Neuronal stem cell (in vitro differentiated cells): ENCODE measurements at places on chromosomes 1 and 21.

DNA sequence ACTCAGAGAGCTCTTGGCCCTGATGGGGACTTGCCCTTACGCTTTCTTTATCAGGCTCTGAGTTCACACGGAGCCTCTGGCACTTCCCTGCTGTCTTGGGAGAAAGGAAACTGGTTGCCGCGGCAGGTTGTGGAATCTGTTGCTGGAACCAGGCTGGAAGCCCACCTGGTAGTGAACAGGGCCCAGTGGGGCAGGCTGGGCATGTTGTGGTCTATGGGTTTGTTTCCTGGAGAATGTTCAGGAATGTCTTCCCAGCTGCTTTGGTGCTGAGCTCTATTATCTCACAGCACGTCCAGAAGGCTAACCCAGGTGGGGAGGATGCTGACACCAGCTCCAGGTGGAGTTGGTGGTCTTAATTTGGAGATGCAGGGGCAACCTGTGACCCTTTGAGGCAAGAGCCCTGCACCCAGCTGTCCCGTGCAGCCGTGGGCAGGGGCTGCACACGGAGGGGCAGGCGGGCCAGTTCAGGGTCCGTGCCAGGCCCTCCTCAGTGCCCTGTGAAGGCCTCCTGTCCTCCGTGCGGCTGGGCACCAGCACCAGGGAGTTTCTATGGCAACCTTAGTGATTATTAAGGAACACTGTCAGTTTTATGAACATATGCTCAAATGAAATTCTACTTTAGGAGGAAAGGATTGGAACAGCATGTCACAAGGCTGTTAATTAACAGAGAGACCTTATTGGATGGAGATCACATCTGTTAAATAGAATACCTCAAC, 33.3 kb upstream of the TDRD10 start:
- DNase-seq = no peak

- no peak for DNase-seq
These were observed 164.7 kb downstream of the NEGR1 start for GRCh38 chr1:72117621-72118020.

GRCh38 chr1:24801176-24801575, 55.9 kb downstream of the CLIC4 start:
- no peak for DNase-seq

DNA sequence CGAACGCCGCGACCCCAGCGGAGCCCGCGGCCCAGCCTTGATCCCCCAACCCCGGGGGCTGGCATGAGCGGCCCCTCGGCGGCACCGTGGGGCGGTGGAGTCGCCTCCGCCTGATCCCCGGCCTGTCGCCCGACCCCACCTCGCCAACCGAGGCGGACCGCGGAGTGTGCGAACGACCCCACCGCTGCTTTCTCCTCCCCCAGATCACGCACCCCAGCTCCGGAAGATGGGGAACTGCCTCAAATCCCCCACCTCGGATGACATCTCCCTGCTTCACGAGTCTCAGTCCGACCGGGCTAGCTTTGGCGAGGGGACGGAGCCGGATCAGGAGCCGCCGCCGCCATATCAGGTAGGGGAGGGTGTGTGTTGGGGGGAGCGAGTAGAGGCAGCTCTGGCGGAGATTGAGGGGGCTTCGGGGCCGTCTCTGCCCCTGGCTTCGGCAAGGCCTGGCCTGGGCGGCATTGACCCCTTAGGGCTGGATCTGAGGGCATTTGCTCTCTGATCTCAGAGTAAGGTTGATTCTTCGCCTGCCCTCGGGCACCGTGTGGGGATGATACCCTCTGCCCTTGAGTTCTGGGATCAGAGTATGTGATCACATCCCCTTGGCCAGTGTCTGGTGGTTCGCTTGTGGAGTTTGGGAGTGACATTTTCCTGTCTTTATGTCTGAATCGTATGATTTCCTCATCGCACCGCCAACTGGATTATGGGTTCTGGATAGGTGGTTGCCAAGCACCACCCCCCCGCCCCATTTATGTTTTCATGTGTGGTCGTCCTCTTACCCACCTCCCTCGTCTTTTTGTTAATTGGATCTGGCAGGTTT, 668 bp downstream of the RNF11 start:
- DNase-seq = peak; percentile 23

DNA sequence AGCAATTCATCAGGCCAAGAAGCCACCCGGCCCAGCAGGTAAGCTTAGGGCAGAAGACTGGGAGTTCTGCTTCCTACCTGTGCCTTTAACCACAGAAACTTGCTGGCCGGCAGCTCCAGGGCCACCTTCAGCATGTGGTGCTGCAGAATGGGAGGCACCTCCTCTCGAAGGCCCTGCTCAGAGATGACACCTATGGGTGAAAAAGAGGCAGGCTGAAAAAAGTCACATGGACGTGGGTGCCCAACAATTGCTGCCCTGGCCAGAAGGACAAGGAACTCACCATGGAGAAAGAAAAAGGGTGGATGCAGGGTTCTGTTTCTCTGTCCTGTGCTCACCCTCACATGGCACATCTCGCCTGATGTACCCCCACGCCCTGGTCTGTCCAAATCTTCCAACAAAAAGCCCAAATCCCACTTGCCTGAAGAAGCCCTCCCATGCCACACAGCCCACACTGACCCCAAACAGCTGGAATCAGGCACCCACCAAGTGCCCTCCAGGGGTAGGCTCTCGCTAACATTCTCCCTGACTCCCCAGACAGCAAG, 33.0 kb downstream of the URB1 start:
- DNase-seq = no peak

DNA sequence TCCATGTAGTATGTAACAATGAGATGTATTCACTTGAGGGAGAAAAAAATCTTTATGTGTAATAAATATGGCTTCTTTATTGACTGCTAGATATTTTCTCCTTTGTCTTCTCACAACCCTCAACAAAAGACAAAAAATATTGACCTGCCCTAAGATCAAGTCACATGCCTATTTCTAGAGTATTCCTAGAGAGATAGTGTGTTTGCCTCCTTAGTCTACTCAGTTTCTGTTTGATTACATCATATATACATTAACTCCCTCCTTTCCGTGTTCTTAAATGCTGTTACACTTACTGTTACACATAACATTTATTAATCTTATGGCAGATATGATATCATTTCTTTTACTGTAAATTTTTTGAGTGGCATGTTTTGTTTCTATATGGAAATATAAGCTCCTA, 281.6 kb upstream of the RGS18 start:
- DNase-seq = no peak

DNA sequence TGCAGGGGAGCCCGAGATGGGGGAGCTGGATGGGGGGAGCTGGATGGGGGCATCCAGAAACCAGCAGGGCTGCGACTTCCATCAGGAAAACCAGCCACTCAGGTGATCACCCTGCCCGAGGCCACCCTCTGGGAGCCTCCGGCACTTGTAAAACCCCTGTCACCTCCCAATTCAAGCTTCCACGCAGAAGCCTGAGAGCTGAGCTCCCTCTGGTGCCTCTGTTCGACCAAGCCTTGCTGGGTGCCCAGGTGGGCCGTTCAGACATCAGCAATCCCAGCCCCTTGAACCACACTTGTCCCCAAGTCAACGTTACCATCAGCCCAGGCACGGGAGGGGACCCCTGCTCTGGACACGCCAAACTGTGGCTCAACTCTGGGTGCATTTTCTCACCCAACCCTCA, 59.6 kb downstream of the MEGF6 start:
- no peak for DNase-seq

DNA sequence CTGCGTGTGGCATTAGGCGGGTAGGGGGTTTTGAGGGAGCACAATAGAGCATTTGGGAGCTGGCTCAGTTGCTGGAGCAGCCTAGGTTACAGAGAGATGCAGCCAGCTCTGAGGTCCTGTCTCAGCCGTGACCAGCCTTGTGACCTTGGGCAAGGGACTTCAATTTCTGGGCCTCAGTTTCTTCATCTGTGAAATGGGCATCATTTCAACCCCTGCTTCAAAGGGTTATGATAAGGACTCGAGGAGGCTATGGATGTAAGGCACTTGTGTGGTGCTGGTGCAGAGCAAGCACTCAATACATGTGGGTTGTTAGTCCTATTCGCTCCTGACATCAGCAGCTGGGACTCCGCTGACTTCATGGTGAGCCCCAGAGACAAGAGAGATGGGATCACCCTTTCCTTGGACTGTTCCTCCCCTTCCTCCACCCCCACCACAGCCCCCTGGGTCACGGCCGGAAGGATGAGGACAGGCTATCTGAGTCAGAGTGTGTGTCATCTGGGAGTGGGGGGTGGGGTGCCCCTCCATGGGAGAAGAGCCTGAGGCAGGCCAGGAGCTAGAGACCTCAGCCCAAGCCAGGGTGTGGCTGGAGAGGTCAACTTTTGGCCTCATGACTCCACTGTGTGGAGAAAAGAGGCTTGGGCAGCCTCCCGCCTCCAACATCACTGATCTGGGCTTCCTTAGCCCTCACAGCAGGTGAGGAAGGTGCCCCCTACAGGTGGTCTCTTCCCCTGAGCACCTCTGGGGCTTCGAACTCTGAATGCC, 71.4 kb upstream of the ZBTB40 start:
- DNase-seq = no peak

DNA sequence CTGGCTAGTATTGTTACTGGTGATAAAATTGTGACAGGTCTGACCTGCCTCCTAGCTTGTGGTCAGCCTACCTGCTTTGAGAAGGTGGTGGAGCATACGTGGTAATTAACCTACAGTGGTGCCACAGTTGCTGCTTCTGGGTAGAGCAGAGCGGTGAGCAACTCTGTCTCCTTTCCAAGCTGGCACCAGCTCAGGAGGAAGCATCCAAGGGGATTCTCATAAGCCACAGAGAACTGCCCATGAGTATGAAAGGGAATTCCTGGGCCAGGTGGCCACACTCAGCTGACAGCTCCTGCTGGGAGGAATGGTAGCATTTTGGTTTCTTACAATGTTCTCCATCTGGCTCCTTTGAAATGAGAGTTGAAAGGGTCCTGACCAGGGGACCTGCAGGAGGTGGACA, 39.4 kb downstream of the ATP2B4 start:
- no peak for DNase-seq

- no peak for DNase-seq
These were observed 46.4 kb upstream of the ADGRL4 start for GRCh38 chr1:79052829-79053449.

DNA sequence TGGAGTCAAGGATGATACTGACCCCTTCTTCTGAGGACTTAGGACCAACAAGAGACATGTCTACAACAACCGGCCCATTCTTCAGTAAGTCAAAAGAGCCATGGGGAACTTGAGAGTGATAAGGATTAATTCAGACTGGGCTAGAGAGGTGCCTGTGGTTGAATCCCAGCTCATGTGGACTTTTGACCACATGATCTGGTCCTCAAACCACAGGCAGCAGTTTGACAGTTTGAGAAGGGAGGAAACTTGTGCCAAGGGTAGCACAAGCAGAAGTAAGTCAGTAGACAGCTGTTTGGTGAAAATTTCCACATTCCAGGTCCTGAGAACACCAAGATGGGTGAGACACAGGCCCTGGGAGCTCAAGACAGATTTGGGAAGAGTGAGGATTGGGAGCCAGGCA, 19.8 kb downstream of the SH3BP5L start:
- no peak for DNase-seq

DNA sequence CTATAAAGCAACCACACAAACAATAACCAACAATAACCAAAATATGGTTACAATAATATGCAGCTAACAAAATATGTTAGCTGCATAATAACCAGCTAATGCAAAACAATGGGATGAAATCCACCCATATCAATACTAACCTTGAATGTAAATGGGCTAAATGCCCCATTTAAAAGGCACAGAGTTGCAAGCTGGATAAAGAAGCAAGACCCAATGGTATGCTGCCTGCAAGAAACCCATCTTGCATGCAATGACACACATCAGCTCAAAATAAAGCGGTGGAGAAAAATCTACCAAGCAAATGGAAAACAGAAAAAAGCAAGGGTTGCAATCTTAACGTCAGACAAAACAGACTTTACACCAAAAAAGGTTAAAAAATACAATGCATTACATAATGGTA, 316.5 kb upstream of the NR5A2 start:
- no peak for DNase-seq

- no peak for DNase-seq
These were observed 50.6 kb upstream of the LYPLAL1 start for GRCh38 chr1:219123036-219123435.

DNA sequence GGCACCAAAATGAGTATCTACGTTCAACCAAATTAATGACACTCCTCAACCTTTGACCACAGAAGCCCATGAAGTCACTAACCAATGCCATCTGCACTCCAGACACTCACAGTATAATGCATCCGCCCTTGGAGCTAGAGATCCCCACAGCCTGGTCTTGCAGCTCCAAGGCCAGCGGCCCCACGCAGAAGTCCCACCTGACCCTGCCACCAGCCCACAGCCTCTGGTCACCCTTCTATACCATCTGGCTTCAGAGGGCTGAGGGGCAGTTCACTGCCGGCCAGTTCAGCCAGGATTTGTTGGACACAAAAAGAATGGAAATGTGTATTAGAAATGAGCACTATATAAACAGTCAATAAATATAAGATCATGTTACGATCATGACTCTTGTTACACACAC, 211.2 kb downstream of the RRAGC start:
- DNase-seq = no peak

DNA sequence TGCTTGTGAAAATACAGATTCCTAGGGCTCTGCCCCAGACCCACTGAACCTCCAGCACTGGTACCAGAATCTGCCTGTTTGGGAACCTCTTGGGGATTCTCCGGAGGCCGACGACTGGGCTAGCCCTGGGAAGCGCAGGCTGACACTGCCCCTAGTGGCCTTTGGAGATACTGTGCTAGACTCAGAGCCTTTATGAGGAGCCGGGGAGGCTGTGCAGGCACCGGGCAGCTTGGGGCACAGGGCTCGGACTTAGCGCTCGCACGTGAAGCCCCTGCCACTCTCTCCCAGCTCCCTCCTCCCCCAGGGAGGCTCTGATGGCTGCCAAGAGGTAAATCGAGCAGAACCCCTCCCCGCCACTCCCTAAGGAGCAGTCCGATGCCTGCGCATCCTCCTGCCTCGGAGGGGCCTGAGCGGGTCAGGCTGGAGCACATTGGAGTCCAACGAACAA, 144.6 kb upstream of the TNR start:
- DNase-seq = peak; percentile 67

DNA sequence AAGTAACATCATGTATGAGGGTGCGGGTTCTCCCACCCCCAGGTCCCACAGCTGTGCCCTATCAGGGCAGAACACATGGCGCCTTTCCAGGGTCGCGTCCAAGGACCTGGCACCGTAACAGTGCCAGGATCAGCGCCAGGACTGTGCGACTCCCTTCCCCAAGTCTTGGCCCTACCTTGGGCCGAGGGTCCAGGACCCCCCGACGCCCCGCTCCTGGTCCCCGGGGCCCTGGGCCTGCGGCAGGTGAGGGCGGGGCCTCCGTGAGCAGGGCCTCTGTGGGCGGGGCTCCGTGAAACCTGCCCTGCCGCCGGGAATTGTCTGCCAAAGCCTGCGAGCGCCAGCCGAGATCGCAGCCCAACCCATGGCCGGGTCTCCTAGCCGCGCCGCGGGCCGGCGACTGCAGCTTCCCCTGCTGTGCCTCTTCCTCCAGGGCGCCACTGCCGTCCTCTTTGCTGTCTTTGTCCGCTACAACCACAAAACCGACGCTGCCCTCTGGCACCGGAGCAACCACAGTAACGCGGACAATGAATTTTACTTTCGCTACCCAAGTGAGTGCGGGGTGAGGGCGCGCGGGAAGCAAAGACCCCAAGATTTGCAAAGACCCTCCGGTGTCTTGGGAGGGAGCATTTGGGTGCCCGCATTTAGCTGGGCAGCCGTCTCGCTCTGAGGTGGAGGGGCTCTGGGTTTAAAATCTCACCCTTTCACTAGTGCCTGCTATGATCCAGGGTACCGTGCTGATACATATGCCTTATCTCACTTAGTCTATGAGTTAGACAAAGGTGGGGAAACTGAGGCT, at the start of gene RHBG:
RHBG (plus strand) TSS at position 323 of the 796 bp plus-strand sequence; CDS start at position 362, 39 bp downstream.
- no peak for DNase-seq
